ENCODE measurements at places on chromosomes 7 and 10. TPM values are rescaled to one million over a fixed set of nuclear protein-coding genes. Genes with fewer than 3 reads are reported as not detected.

PIP gene
- not detected for total RNA-seq

PLEKHS1 gene
- total RNA-seq, result not detected

SORCS1 gene
- not detected for total RNA-seq

ADAM12 gene
- not detected for total RNA-seq

ZNF425 gene
- 0.97 TPM for total RNA-seq

All from HepG2 (cell line).